ENCODE measurements at places on chromosomes 2 and 18. TPM values are rescaled to one million over a fixed set of nuclear protein-coding genes. Genes with fewer than 3 reads are reported as not detected.

DNA sequence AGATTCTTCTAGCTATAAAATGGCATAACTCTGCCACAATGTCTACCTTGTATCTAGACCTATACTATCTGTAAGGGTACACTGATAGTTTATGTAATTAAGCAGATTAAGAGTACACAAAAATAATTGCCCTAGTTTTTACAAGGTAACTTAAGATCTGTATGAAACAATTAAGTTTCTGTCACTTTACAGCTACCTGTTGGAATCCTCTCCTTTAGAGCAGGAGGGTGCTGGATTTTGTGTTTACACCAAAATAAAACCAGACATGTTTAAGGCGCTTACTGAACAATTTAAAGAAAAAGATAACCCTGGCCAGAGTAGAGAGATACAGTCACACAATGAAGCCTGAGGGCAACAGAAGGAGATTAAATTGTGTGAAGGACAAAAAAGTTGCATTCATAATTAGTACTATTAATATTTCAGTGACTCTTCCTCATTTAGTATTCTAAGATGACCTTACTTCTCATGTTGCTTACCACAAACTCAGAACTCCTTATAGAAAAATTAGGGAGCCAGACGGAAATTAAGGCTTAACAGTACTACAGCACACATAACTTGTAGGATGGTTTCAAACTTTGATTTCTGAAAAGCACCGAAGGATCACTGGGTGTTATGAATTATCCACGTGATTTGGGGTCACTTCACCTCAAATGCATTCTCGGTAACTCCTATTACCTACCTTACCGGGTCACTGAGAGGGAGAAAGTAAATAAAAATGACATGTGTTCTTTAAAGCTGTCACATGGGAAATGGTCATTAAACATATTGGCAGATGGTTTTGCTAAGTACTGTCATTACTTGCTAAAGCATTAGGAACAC, 1.0 kb downstream of the DARS1 start:
- DNase-seq, result no peak

Gene SLC30A3
- 0.56 TPM for total RNA-seq

DNA sequence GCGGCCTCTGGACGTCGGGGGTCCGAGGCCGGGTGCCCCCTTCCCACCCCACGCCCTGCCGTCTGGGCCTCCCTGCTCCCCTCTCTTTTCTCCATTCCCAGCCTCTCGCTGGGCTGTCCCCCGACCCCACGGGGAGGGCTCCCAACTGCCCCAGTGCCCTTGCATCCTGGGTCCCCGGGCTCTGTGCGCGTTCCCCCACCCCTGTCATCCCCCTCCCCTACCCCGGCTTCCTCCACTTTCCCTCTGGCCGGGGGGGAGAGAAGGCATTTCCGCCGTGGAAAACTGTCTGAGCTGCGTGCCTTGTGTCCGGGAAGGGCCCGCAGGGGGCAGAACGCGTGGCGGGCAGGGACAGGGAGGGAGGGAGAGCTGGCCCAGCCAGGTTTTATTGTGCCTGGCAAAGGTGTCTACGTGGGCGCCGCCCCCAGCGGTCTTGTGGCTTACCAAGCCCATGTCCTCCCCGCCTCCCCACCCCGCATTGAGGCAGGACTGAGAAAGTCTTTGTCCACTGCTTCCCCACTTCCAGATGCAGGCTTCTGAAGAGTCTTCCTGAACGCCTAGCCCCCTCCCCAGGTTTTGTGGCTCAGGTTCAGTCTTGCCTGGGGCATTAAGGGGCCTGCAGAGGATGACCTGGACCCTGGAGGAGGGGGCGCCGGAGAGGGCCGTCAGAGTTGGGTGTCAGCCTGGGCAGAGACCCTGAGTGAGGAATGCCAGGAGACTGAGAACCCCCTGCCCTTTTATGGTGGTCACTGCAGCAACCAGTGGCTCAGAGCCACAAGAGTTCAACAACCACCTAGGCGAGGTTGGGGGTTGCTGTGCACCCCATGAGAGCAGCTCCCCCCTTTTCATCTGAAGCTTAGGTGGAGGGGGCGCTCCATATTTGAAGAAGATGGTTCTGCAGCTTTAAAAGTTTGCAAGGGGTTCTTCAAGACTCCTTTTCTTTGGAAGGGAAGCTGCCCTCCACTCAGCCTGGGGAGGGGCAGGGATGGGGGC, 1.3 kb downstream of the ITM2C start:
- no peak for DNase-seq

Gene SIGLEC15
- total RNA-seq, result 0.13 TPM

Measured in ovary (tissue), 10 donors.